AG08395 (cell line): ENCODE measurements at places on chromosomes 11 and 22.

- no peak for DNase-seq
These were observed 773.2 kb downstream of the FAM181B start for GRCh38 chr11:81960443-81960842.

- DNase-seq = no peak
These were observed 31.6 kb downstream of the OSBPL5 start for GRCh38 chr11:3133261-3134217.

GRCh38 chr11:93084727-93085505 lies 112.9 kb downstream of the SLC36A4 start:
- peak; percentile 55 for DNase-seq

DNA sequence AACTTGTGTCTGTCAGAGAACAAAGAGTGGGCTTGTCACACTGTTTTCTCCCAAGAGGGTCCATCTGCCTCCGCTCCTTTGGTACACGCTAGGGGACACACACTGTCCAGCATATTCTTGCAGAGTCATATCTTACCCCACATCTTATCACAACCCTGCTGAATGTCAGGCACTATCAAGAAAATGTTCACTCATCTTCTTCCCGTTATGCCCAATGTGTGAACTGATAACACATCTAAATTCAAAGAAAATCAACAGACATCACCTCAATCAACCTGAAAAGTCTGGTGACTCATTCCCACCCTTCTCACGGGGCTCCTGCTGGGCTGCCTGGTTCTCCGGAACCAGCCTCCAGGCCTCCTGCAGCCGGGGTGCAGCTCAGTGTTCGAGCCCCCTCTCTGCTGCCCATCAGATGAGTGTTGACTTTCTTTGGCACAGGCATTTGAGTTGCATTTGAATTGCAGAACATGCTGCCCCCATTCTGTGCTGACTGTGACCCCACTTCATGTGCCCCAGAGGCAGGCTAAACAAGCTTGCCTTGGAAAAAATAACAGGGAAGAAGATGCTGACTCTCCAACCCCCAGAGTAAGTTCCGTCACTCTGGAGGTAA lies 19.4 kb downstream of the GRAP2 start:
- no peak for DNase-seq

DNA sequence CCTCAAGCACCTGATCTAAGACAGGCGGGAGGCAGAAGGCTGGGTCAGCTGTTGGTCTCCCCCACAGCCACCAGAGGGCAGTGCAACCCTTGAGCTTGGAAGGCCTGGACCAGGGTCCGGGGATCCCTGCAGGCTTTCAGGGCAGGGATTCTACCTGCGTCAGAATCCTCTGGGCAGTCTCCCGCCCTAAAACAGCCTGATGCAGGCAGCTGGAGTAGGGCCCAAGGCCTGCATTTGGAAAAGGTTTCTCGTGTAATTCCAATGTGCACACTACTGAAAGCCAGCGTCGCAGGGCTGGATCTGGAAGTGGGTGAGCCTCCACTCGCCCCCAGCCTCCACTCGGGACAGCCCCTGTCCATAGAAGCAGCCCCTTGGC lies 31.8 kb downstream of the BID start:
- peak; percentile 88 for DNase-seq

GRCh38 chr11:955154-956063 lies 29.7 kb downstream of the AP2A2 start:
- no peak for DNase-seq

GRCh38 chr22:26461188-26461810 lies 22.3 kb downstream of the HPS4 start:
- DNase-seq = peak; percentile 74

DNA sequence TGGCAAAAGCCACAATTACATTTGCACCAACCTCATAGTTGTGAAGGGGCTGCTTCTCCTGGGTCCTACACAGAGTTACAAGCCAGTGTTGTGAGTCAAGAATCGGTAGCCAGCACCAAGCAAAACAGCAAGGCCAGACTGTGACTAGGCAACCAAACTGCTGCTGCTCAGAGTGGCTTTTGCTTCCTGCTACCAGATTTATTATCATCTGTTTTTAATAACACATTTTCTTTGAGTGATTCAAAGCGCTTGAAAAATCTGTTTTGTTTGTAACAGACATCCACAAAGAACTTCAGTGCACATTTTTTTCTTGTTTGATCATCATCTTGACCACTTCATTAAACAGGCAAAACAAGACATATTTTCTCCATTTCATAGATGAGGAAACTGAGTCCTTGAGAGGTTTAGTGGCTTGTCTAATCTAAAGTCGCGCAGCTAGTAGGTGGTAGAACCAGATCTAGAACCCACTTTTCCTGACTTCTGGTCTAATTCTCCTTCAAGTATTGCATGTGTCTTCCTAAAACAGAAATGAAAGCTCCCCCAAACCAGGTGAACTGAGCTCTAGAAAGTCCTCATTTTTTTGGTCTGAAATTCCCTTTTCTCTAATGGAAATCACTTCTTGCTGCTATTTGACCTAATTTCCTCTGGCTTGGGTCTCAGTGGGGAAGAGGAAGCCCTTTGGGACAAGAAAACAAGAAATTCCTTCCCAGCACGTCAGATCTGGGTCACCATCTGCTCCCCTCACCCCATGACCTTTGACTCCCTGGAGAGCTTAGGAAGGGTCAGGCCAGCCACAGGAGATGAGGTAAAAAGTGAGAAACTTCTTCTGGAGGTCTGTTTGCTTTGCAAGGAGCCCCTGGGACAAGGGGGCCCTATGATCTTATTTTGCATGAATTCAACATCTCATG lies 39.9 kb downstream of the CWC15 start:
- DNase-seq = peak; percentile 91

DNA sequence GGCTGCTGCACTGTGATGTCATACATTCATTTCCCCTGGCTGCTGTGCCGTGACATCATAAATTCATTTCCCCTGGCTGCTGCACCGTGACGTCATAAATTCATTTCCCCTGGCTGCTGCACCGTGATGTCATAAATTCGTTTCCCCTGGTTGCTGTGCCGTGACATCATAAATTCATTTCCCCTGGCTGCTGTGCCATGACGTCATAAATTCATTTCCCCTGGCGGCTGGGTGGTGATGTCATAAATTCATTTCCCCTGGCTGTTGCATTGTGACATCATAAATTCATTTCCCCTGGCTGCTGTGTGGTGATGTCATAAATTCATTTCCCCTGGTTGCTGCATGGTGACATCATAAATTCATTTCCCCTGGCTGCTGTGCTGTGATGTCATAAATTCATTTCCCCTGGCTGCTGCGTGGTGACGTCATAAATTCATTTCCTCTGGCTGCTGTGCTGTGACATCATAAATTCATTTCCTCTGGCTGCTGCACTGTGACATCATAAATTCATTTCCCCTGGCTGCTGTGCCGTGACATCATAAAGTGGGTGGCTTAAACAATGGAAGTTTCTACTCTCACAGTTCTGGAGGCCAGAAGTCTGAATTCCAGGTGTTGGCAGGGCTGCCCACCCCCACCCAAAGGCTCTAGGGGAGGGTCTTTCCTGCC lies 301.1 kb downstream of the SHANK2 start:
- DNase-seq = no peak

GRCh38 chr22:17612057-17612456 lies 16.5 kb downstream of the ATP6V1E1 start:
- DNase-seq = no peak

DNA sequence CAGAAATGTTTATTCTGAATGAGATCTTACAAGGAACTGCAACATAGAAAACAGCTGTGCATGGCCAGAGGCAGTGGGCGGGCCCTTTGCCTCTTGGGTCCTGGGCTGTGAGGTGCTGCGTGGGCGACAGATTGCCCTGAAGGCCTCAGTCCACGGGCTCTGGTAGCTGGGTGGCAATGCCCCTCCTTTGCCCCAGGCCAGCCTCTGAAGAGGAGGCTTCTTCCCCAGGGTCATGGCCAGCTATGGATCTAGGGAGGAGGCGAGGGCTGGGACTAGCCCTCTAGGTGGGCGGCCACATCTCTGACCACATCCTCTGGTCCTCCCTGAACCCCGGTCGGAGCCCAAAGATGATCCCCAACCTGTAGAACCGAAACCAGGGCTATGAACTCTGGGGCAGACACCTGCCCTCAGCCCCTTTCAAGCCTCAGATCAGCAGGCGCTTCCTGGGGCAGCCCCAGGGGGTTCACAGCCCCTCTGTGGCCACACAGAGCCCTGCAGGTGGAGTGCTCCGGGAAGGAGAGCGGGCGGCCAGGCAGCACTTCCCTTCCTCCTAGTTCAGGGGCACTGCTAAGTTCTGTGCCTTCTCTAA lies 6.6 kb upstream of the CDC42BPG start:
- peak; percentile 28 for DNase-seq

- DNase-seq = no peak
These were observed 71.9 kb downstream of the FBXO7 start for GRCh38 chr22:32546496-32546895.

DNA sequence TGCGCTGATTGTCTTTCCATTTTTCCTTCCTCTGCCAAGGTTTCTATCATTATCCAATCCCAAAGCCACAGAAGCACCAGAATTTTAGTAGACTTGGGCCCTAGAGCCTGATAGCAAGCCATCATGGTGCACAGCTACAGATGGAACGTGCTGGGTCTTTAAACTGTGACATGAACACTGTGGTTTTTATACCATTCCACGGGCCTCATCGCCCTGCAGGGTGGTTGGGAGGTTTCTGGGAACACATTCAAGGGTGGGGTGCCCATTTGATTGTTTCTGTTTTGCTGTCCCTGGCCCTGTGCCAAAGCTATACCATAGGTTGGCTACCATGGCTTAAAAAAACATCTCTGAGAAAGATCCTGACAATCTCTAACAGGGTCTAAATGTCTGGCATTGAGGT lies 151.9 kb downstream of the CACNA1I start:
- no peak for DNase-seq

GRCh38 chr11:46272816-46273427 lies 4.5 kb upstream of the CREB3L1 start:
- peak; percentile 85 for DNase-seq

DNA sequence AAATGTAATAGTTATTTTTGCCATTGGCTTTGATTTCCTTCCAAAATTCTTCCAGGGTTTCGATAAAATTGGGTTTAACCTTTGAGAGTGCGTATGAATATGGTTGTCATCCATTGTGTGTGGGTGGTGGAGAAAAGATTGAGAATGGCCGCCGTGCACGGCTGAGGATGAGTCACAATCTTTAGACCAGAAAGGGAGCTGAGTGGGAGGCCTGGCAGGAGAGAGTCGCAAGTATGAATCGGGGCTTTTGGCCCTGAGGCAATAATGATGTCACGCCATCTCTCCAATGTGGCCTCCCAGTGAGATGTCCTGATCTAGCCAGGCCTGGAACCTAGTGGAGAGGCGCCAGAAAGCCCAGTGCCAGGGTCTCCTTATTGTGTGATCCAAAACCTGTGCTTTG lies 33.1 kb upstream of the SMPD1 start:
- peak; percentile 89 for DNase-seq

DNA sequence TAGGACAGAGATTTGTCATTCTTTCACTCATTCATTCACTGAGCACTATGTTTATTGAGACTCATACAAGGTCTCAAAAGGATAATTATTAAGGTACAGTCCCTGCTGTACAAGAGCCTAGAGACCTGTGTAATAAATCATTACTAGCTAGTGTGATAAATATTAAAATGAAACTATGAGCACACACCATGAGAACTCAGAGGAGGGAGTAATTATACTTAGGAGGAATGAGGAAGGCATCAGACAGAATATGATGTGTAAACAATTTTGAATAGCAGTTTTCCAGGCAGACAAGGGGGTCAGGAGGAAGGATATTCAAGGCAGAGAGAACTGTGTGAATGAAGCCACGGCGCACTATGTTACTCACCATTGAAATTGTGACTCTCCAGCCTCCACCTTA lies 300.8 kb upstream of the ISX start:
- DNase-seq = no peak

DNA sequence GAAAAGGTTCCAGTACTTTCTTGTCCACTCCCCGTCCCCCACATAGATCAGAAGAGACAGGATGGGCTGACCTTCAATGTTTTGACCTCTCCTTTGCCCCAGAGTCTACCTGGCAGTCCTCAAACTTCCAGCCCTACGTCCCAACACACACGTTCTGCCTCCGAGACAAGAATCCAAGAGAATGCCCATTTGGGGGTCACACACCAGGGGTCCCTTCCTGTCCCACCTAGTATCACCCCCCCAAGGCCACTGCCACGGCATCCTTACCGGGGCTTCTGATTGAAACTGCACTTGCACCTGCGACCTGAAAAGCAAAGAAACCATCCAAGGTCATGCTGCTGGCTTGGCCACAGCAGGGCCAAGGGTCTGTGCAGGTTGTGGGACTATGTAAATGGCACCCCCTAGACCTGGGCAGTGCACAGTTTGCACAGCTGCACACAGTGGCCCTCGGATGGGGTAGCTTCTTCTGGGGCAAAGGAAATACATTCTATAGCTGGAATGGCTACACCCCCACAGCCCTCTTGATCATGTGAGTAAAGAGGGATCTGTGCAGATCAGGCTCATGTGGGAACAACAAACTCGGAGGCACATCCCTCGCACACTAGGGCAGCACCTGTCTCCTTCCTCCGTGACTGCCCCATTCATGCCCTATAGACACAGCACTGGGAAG lies 16.5 kb upstream of the FXYD2 start:
- no peak for DNase-seq

GRCh38 chr11:100734743-100735527 lies 47.8 kb downstream of the ARHGAP42 start:
- no peak for DNase-seq

DNA sequence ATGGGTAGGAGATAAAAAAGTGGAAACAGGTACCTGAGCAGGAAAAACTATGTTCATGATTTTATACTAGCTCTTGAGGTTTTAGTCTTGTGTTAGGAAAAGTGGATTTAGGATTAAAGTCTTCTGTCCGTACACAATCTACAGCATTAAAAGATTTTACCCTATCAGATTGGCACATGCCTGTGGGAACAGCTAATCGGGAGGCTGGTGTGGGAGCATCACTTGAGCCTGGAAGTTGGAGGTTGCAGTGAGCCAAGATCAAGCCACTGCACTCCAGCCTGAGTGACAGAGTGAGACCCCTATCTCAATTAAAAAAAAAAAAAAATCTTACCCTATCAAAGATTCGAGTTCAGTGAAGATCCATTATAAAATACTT lies 12.2 kb upstream of the CRKL start:
- no peak for DNase-seq

- DNase-seq = no peak
These were observed 7.8 kb downstream of the LDHAL6A start for GRCh38 chr11:18463439-18463838.

DNA sequence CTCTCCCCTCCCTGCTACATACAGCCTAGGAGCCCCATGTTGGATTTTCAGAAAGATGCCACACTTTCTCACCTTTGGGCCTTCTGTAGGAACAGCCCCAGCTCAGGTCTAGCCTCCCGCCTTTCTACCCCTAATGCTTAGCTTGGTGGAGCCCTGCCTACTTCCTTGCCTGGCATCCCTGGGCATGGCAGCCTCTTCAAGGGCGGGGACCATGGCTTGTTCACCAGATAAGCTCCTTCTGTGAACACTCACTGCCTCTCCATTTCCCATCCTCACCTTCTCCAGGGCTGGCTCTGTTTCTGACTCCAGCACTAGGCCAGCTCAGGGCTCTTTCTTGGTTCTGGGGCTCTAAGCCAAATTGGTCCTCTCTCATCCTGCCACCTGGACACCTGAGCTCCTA lies 1.4 kb downstream of the SEPTIN3 start:
- no peak for DNase-seq

DNA sequence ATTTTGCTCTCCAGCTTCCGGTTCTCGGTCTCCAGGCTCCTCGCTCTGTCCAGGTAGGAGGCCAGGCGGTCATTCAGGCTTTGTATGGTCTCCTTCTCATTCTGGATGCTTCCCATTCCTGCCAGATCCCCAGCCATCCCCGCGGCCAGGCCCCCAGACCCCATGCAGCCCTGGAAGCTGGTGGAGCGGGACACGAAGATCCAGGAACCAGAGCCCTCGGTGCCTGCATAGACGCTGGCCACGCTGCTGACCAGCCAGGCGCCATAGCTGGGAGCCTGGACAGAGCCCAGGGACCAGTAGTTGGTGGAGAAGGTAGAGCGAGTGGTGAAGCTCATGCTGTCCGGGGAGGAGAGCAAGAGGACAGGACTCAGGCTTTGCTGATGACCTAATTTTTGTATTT lies 11.8 kb downstream of the KLHL22 start:
- no peak for DNase-seq
